ENCODE measurements at places on chromosomes 6 and 20.

DNA sequence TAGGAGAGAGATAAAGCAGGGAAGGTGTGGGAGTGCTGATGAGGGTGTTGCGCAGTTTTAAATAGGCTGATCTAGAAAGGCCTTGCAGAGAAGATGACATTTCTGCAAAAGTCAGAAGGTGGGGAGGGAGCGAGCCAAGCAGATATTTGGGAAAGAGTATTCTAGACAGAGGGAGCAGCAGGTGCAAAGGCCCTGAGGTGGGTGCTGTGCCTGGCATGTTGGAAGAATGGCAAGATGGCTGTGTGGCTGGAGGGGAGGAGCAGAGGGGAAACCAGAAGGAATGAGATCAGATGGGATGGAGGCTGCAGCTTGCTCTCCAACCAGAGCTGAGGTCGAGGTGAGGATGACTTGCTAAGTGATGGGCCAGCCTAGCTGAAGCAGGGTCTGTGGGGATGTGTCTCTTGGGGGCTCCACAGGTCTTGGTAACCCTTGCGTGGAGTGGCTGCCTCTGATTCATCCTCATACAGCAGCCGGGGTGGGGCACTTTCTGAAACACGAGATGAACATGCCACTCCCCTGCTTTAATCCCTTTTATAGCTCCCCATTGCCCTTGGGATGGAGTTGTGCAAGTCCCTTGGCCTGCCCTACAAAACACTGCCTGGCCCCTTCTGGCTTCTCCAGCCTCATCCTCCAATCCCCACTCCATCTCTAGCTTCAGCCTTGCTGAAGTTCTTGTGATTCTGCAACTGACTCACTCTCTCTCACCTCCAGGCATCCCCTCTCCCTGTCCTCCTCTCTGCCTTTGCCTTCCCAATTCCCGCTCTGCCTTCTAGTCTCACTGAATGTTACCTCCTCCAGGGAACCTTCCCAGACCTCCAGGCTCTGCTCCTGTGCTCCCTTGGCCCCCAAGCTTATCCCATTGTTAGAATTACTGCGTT is 94.1 kb downstream of the CDH22 start:
- no peak for DNase-seq

DNA sequence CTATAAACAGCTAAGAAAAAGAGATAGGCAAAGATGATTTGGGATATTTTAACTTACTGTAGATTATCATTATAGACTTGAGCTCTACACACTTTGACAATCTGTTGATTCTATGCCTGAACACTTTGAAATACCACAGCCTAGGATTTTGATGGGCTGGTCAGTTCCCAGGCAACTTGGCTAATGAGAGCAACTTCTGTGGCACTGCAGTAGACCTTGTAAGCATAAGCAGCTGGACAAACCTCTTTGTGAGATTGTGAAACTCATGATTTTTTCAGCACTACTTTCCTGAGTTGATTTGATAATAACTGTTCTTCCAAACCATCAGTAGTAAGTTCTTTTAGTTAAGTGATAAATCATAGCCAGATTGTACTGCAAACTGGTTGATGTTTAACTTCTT is 27.1 kb upstream of the ELOVL5 start:
- no peak for DNase-seq

GRCh38 chr20:4774207-4774606 is 52.5 kb downstream of the PRND start:
- no peak for DNase-seq

GRCh38 chr20:61562897-61563504 is 310.9 kb downstream of the CDH4 start:
- no peak for DNase-seq

- DNase-seq = no peak
Observed at GRCh38 chr6:138538390-138539031, 39.2 kb upstream of the NHSL1 start.

DNA sequence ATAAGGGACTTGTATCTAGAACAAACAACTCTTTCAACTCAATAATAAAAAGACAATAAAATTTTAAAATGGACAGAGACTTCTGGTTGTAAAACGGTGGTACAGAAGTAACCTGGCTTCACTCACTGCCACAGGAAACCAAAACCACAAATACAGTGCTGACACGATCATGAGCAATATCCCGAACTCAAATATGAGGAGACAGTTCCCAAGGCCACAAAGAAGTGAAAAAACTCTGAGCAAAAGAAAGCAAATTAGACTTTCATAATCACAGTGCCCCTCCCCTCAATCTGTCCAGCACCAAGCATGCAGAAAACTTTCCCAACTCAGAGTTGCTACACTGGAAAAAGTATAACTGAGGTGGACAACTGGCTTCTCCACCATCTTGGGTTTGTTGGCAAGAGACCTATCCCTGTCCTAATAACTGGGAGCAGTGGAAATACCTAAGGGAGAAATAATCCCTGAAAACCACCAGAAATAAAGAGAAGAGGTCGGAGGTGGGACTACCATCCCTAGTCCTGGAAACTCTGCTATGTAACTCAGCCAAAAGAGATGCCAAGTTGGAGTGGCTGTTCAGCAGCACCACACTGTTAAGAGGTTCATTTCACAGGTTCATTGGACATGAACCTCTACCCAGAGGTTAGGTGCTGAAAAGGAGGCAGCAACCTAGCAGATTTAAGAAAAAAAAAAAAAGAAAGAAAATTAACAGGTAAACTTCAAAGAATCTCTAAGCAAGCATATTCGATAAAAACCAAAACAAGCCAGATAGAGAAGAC is 55.5 kb downstream of the REV3L start:
- DNase-seq = peak; percentile 32

GRCh38 chr6:76677017-76677416 is 604.6 kb upstream of the IMPG1 start:
- DNase-seq = no peak

DNA sequence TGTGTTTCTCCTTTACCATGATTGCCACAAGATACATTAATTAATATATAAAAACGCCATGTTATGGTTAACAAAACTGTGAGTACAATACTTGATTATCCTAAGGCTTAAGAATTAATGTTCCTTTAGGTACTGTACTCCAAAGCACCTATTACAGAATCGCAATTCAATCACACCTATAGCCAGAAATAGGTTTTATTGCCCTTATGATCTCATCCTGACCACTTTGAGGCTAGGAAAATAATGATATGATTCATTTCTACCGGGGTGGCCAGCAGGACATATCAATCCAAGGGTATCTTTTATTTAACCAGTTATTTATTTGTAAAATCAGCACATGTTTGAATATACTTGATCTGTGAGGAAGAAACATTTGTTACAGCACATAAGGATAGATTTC is 396.6 kb upstream of the GJE1 start:
- no peak for DNase-seq

GRCh38 chr6:133991096-133991593 is 38.1 kb downstream of the TBPL1 start:
- no peak for DNase-seq

- no peak for DNase-seq
Observed at GRCh38 chr6:53361549-53362031, 12.8 kb upstream of the ELOVL5 start.

DNA sequence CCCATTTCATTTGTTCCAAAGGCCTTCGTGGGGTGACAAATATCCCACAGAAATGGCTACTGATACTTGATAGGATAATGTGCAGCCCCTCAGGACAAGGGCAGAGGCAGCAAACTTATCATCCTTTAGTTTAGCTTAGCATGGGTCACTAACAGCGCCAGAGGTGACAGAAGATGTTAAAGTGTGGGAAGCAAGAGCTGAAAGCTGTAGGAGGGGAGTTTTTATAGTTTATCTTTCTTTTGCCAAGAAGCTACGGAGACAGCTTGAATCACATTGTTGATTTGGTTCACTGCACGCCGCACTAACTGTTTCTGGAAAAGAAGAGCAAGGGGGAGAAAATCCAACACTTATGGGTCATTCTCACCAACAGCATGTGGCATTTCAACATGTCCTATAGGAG is 773.9 kb upstream of the MMS22L start:
- no peak for DNase-seq

GRCh38 chr20:24977336-24977735 is 15.2 kb downstream of the APMAP start:
- DNase-seq = no peak

DNA sequence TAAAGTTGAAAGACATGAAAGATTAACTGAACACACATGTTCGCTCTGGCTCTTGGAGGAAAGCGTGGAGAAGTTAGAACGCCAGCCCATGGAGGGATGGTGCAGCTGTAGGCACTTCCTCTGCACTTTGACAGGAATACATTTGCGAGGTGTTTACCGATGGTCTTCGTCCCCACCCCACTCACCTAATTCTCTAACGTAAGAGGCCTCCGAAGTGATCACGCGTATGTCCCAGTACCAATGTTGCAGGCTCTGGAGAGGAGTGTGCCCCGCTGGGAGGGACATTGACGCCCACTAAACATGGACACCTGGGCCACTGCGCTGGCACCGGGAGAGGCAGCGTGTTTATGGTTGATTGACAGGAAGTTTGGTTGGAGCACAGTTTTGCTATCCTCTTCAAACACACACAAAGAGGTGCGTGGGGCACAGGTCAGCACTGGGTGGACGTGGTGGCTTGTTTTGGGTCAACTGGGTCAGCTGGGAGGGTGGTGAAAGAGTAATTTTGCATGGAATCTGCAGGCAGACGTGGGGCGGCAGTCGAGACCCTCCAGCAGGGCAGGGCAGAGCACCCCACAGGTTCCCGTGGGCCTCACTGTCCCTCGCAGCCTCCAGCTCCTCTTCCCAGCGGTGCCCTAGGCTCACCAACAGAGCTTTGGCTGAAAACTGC is 110.1 kb downstream of the DLL1 start:
- DNase-seq = peak; percentile 3

GRCh38 chr6:6704103-6705060 is 115.9 kb downstream of the LY86 start:
- no peak for DNase-seq

DNA sequence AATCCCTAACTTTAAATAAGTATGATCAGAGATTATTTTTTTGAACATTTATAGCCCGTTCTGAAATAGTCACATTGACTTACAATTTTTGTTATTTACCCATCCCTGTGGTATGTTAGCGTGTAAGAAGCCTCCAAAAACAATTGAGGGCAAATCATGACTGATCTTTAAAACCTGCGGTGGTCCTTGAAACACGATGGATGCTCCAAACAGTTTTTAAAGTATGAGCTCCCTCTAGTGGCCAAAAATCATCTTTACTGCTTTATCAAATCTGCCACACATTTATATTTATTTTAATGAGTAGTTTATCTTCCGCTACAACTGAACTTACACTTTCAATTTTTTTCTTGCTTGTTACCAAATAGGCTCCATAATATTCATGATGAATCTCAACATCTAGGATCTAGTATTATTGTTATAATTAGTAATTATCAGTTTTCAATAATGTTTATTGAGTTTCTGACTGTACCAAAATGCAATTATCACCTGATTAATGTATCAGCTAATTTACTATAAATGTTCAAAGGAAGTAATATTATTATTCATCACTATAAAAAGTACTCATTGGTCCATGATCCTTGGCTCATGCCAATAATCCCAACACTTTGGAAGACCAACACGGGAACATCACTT is 52.2 kb downstream of the MARCKS start:
- peak; percentile 29 for DNase-seq

GRCh38 chr6:107308677-107309076 is 150.7 kb downstream of the PDSS2 start:
- DNase-seq = no peak

DNA sequence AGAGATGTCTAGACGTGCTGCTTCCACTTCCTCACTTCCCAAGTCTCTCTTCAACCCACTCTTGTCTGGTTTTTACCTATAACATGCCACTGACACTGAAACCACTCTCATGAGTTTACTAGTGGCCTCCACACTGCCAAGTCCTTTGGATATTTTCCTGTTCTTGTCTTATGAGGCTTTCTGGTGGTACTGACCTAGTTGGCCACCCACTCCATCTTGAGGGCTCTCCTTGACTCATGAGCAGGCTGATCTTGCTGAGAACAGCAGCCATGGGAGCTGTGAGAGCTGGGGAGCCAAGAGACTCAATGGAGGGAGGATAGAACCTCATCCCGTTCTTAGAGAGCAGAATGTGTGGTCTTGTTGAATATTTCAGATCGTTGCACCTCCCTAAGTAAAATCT is 283.4 kb upstream of the PRDM1 start:
- no peak for DNase-seq

- no peak for DNase-seq
Observed at GRCh38 chr6:168088161-168089053, 9.4 kb upstream of the FRMD1 start.

DNA sequence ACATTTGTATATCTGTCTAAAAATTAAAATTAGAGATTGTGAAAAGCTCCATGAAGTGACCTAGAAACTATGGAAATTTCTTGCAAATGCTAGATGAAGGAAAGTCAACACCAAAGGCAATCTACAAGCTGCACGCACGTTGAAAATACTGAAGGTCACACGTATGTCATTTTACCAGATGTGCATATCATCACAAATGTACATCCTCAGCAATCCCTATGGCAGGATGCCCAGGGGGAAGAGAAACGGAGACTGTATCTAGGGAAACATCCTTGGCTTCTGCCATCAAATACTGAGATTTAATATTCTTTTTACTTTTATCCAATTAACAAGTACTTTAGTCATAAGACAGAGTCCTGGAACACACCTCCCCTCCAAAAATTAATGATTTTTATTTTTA is 672.0 kb downstream of the RNF144B start:
- DNase-seq = no peak

DNA sequence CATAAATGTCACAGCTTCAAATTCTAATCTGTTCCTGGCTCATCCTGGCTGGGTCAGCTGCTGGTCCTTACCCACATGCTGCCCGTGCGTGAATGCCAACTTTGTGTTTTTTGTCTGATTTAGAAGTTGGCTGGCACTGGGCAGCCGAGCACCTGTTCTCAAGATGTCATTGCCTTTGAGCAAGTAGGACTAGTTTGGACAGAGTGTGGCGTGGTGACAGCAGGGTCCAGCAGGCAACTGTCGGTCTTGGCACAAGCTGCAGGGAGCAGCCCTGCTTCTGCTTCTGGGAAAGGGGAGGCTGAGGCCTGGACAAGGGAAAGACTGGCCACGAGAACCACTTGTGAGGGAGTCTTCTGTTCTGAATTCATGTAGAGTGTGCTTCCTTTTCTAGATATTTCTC is 26.4 kb upstream of the ADRM1 start:
- DNase-seq = no peak

- no peak for DNase-seq
Observed at GRCh38 chr6:112231594-112232060, 22.7 kb downstream of the LAMA4 start.

GRCh38 chr20:58546416-58546711 is 31.2 kb upstream of the APCDD1L start:
- DNase-seq = no peak

GRCh38 chr20:41369673-41370072 is 3.1 kb upstream of the EMILIN3 start:
- no peak for DNase-seq

- no peak for DNase-seq
Observed at GRCh38 chr20:12019715-12020114, 102.0 kb downstream of the BTBD3 start.
